ENCODE measurements at places on chromosomes 4 and X.

GRCh38 chrX:82658492-82658891 is 849.6 kb upstream of the POU3F4 start:
- no peak for DNase-seq

DNA sequence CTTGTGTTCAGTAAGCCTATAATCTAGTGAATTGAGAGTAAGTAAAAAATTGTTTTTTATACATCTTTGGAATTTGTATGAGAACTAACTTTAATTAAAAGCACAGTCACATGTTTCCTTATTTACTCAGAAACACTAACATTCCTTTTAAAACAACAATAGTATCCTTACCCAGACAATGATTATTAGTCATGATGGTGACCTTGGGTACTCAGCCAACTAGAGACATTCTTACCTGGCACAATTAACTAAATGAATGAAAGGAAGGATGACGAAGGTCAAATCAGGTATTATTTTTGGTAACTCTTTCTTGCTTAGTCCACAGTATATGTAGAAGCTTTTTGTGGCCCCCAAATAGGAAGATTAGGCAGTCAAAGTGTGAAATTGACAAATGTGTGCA is 901.0 kb downstream of the FAT4 start:
- DNase-seq = no peak

DNA sequence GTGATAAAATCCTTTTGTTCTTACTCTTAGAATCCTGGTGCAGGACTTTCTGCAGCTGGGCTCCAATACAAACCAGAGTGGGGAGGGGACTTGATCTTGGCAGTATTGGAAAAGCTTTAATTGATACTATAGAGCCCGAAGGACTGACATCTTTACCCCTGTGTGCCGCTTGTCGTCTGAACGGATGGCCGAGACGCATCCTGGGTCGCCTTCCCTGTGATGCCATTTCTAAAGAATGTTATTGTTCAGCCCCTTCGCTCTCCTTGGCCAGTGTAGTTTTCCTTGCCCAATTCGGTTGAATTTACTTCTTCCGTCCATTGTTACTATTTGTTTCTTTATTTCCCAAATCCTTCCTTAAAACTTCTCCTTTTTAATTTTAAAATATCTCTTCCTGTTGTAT is 80.9 kb downstream of the CLDN34 start:
- no peak for DNase-seq

GRCh38 chr4:30922625-30923024 is 202.5 kb downstream of the PCDH7 start:
- DNase-seq = no peak

DNA sequence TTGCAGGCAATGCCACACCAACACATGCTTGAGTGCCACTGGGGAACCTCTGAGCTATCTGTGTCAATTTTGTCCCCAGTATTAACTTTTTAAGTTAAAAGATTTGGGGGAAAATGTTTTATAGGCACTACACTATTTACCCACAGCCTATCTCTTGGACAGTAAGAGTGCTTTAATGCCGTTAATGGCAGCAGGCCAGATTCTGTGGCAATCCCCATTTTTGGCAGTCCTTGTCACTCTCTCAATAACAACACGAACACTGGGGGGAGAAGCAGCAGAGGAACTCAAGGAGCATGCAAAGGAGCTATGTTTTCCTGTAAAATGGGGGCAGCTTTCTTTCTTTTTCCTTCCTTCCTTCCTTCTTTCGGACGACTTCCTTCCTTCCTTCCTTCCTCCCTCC is 168.6 kb downstream of the NSUN7 start:
- no peak for DNase-seq

GRCh38 chr4:128328106-128328505 is 40.5 kb upstream of the PGRMC2 start:
- no peak for DNase-seq

DNA sequence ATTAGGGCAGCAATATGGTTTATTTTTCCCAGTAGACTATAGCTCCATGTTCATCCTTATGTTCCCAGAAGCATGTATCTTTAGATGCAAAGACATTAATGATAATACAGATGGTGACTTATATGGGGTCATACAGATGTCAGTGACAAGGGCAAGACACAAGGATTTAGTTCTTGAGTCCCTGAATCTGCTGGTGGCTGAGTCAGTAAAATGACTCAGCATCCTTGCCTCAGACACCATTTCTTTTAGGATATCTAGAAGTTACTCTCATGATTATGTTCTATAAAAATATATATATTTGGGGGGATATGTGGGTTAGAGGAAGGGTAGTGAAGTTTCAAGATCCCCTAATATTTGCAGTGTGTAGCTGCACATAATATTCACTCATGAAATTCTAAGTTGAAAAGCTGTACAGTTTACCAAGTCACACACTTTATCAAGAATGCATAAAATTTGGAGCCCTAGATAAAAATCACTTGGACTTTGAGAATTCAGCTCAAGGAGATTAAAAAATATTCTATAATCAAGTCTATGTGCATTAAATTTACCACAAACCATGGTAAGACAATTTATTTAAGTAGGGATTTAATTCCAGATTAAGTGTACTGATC is 101.9 kb downstream of the LNX1 start:
- DNase-seq = no peak

DNA sequence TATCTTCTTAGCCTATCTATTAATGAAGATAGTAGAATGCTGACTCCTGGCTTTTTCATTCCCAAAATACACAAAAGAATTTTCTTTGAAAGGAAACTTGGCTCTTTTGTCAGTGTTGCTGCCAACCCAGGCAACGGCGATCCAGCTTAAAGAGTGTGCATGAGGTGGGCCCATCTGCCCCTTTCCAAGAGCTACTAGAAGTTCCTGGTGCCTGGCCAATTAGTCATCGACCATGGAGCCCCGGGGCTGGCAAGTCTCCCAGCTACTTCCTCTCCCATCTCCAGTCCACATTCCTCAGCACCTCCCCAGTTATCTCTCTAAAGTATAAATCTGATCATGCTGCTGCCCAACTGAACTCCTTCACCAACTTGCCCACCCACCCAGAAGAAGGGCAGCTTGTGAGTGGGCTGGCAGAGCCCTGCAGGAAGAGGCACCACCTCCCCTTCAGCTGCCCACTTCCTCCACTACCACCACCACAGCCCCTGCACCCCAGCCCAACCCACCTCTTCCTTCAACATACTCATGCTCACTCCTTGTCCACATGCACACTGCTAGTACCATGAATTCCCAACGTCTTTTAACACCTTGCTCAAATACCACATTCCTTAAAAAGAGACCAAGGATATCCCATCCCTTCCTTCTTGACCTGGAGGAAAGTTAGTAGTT is 158.2 kb upstream of the MAP3K15 start:
- no peak for DNase-seq

- DNase-seq = no peak
Observed at GRCh38 chr4:145097331-145097820, 620 bp downstream of the ANAPC10 start.

GRCh38 chrX:13254076-13254785 is 65.6 kb downstream of the ATXN3L start:
- DNase-seq = no peak

- DNase-seq = no peak
Observed at GRCh38 chr4:86032476-86033022, 327.3 kb downstream of the MAPK10 start.

DNA sequence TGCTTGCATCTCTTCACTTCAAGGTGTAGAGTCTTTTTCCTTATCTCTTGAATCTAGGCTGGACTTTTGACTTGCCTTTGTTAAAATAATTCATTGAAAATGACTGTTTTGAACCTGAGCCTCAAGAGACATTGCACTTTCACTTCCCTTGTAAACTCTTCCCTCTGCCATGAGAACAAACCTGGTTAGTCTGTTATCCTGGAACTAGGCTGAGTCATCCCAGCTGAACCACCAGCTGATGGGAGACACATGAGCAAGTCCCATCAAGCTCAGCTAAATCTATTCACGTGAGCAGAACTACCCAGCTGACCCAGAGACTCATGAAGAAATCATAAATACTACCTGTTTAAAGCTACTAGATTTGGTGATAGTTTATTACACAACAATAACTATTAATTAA is 202.3 kb upstream of the CENPE start:
- DNase-seq = no peak

- no peak for DNase-seq
Observed at GRCh38 chr4:14361084-14361483, 641.2 kb upstream of the CPEB2 start.

- no peak for DNase-seq
Observed at GRCh38 chr4:14000091-14000814, 372.7 kb upstream of the BOD1L1 start.

DNA sequence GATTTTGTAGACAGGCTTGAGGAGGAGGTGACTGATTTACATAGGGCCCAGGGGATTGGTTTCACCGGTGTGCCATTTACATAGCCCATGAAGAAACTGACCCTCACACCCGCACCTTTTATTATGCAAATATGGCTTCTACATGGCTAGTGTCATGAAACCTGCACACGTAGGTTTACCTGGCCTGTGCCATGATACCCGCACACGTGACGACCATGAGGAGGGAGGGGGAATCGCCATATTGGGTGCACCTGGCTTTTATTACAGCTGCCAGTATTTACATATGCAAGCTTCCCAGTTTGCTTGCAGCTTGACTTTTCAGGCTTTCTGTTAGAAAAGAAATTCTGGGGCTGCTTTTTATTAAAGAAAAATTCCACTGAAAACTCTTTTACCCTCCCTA is 359.7 kb downstream of the ADAM29 start:
- no peak for DNase-seq

- no peak for DNase-seq
Observed at GRCh38 chr4:184357165-184357564, 117.2 kb downstream of the IRF2 start.

DNA sequence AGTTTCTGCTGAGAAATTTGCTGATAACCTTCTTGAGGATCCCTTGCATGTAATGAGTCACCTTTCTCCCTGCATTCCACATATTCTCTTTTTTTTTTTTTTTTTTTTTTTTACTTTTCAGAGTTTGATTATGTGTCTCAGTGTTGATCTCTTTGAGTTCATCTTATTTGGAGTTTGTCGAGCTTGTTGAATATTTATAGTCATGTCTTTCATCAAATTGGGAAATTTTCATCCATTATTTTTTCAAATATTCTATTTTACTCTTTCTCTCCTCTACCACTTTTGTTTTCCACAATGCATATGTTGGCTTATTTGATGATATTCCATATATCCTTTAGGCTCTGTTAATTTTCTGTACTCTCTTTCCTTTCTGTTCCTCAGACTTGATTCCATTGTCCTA is 136.1 kb downstream of the MAD2L1 start:
- DNase-seq = no peak

- no peak for DNase-seq
Observed at GRCh38 chrX:68929332-68930150, 100.7 kb downstream of the EFNB1 start.

- DNase-seq = no peak
Observed at GRCh38 chr4:80840396-80840795, 190.1 kb upstream of the BMP3 start.

GRCh38 chr4:70706516-70706915 is 15.2 kb upstream of the RUFY3 start:
- no peak for DNase-seq

DNA sequence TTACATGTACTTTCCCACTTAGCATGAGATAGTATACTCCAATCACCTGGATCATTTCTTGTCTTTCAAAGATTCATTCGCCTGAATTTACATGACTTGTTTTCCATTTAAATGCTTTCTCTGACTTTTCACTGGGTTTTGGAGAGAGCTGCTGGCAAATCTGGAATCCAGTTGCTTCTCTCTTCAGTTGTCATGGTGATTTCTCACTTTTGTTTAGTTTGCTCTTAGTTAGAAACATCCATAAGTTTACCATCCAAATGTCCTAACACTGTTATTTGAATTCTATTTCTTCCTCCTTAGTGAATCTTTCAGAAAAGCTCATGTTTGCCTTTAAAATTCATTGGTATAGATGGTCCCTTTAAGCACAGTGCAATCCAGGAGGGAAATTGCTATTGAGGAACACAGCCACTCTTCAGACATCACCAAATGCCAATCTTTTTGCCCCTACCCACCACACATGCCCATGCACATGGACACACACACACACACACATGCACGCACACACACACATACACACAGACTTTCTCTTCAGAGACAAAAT is 51.7 kb downstream of the REELD1 start:
- no peak for DNase-seq

- no peak for DNase-seq
Observed at GRCh38 chr4:133081246-133081645, 67.8 kb upstream of the PCDH10 start.

- no peak for DNase-seq
Observed at GRCh38 chr4:86967073-86967472, 32.3 kb downstream of the AFF1 start.

DNA sequence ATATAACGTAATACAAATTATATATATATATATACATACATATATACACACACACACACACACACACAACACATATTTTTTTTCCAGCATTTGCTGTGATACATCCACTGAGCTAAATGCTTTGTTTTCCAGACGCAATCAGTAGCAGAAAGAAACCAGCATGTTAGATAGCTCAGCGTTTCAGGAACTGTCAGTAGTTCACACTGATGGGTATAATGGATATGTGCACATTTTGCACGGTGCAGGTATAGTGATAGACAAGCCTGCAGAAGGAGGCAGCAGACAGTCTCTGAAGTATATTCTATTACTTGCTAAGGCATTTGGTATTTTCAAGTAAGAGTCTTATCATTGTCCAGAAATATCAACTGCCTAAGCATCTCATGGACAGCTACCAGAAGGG is 741.6 kb upstream of the HS3ST1 start:
- DNase-seq = no peak

GRCh38 chr4:154120690-154121345 is 331.9 kb upstream of the SFRP2 start:
- DNase-seq = no peak

- no peak for DNase-seq
Observed at GRCh38 chr4:135269125-135269890, 1067.7 kb upstream of the PABPC4L start.

GRCh38 chr4:139782926-139783522 is 117.4 kb downstream of the MGST2 start:
- DNase-seq = no peak

GRCh38 chr4:15506464-15506863 is 36.8 kb downstream of the CC2D2A start:
- DNase-seq = no peak
